Stimulated activated CD8-positive, alpha-beta memory T cell treated with anti-CD3 and anti-CD28 coated beads, Interleukin-15, amount 100 ng/mL, for 24 hours (primary cell): ENCODE measurements at places on chromosomes 12 and 14.
A peak's percentile ranks its signal among the peaks of the same experiment; 100 is the strongest.

- DNase-seq: no peak
Observed at GRCh38 chr12:93734784-93735183, 57.6 kb downstream of the CRADD start.

GRCh38 chr14:71728386-71728785 is 203.8 kb upstream of the RGS6 start:
- DNase-seq: no peak

GRCh38 chr14:36747411-36748184 is 85.9 kb downstream of the PAX9 start:
- DNase-seq: no peak

GRCh38 chr12:89206390-89206789 is 145.9 kb downstream of the DUSP6 start:
- no peak for DNase-seq

DNA sequence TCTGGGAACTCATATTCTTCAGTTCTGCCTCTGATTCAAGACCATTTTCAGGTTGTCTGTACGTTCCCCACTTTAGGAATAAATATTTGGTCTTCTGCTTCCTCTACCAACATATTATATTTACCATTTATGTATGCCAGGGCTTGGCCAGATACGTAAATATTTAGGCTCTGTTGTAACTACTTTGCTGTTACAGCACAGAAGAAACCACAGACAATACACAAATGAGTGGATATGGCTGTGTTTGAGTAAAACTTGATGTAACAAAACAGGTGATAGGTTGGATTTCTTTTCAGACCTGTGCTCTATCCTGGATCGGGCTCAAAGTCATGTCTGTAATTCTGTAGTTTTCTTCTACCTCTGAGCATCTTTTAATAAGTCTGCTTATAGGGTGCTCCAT is 37.5 kb downstream of the RAP1B start:
- DNase-seq: no peak

DNA sequence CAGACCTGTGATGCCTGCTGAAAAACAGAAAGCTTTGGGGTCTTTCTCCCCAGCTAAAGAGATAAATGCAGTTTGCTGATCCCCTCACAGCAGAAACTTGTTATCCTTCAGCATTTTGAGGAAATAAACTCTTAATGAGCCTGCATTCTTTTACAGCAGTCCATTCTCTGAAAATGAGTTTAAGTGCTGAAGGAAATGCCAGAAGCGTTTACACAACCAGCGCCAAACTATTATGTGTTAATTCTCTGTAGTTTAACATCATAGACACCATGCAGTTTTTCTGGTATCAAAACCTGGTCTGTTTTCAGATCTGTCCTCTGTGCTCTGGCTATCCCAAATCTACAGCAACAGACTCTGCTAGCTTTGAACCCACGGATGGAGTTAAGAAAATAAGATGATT is 291.3 kb downstream of the NPAS3 start:
- no peak for DNase-seq

GRCh38 chr12:56271031-56271430 is 4.3 kb downstream of the COQ10A start:
- no peak for DNase-seq

DNA sequence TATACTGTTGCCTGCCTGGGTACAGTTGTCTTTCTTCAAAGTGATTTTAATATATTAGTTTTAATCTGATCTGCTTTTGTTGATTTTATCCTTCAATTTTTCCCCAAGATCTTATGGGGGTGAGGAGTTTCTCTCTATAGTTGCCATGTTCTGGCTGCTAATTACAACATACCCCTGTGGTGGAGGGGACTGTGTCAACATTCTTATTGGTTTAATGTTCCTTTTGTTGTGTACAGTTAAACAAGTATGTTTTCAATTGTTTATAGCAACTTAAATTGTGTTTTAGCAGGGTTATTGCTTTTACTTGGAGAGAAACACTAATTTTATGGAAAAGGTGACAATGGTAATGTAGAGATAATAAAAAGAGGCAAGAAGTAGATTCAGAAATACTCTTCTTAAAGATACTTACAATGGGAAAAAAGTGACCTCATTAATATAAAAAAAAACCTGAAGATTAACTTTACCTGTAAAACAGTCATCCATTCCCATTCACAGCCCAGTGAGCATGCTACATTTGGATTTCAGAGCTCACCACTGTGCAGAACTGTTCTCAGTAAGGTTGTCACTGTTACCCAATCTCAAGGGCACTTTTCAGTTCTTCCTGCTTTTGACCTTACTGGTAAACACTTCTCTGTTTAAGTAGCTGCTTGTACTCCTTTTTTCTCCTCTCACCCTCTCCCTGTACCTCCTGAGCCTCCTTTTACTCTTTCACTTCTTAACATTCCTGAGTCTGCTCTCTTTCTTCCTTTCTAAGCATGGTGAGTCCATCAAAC is 8.1 kb upstream of the LRRK2 start:
- DNase-seq: no peak

GRCh38 chr14:60946773-60947172 is 34.1 kb downstream of the TRMT5 start:
- DNase-seq: no peak

DNA sequence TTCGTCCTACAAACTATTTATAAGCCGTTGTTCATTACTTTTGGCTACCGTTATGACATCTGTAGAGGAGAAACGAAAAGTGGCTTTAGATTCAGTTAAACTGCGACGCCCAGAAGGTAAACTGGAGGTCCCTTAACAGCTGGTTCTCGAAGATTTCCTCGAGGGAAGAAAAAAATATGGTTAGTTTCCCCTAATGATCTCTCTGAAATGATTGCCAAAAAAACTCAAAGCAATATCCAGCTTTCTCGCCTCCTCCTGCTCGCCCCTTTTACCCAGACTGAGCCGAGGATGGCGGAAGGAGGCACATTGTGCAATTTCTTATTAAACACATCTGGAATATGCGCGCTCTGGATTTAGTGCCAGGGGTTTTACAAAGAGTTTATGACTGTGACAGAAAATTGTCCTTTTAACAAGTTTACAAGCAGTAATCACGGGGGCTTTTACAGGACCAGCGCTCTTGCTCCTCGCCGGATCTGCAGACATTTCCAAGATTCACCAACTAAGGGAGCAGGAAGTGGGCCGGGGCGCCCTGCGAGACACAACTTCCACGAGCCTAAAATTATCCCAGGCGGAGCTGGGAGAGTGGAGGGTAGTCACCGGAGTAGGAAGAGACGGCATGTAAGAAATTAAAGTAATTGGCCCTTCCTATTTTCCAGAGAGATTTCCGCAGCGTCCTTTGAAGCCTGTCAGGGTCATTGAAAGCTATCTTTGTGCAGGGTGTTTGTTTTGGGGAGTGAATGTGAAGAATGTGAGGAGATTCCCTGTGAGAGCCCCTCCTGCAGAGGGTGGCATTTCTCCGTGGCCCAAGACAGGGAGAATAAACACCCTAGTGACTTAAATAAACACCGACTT is 5.6 kb downstream of the SIX1 start:
- no peak for DNase-seq

DNA sequence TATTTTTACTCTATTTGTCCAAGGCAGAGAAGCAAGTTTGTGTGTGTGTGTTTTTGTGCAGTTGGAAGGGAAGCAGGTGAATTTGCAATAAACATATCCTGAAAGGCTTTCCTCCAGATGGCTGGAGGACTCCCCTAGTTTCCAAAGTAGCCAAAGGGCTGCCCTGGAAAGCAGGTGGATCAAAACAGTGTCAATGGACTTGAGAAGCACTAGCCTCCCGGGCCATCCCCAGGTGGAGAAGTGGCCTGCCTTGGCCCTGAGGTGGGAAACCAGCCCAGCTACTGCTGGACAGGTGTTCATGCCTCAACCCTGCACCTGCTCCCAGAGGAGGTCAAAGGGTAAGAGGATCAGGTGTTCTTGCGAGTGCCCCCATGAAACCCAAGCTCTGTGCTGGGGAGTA is 1046.9 kb downstream of the VRK1 start:
- DNase-seq: no peak

GRCh38 chr12:4564818-4565217 is 2.8 kb downstream of the DYRK4 start:
- DNase-seq: no peak

GRCh38 chr12:132154941-132155770 is 10.9 kb downstream of the NOC4L start:
- no peak for DNase-seq

DNA sequence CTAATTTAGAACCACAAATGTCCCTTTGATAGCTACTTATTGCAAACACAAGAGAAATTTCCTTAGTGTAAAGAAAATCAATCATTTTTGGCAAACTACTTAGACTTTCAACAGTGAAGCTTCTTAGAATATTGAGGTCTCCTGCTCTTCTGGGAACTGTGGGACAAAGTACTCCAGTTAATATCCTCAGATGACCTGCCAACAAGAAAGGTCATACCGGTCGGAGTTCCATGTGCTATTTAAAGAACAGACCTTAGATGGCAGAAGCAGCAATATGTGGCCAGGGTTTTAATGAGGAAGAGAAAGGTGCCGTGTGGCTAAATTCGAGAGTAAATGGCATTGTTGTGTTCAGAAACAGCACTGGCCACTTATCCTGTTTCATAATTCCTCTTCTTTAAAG is 114.7 kb upstream of the AMIGO2 start:
- DNase-seq: no peak

- no peak for DNase-seq
Observed at GRCh38 chr14:61928300-61928699, 166.1 kb downstream of the SNAPC1 start.

GRCh38 chr12:14403293-14403692 is 37.8 kb downstream of the ATF7IP start:
- no peak for DNase-seq

DNA sequence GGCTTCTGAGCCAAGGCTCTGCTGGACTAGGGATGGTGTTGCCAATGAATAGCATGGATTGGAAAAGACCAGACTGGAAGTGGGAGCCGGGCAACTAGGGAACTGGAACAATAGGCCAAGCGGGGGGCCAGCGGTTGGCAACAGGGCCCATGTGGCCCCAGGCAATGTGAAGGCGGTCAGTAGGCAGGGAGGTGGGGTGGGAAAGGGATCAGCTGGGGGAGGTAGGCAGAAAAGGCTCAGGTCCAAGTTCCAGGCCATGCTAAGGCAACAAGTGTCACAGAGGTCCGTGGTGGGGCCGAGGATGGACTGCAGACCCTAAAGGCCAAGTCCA is 14.9 kb upstream of the MLXIP start:
- no peak for DNase-seq

GRCh38 chr14:90489916-90490719 is 93.3 kb downstream of the CALM1 start:
- DNase-seq: no peak

DNA sequence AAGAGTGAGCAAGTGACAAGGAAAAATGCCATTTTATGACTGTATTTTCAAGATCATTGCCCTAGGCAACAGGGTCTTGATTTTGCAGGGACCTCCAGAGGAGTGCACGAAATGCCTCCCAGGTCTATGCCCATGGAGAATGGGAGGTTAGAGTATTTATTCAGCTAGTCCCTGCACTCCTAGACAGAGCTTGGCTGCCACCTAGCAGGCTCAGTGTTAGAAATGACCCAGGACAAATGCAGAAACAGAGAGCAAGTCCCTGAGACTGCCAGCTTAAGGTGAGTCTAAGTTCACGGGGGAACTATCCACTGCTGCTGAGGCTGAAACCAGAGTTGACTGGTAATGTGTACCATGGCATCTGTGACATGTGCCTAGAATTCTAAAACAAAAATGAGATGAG is 506.4 kb downstream of the MED13L start:
- no peak for DNase-seq

- DNase-seq: no peak
Observed at GRCh38 chr14:28494196-28494595, 272.4 kb upstream of the FOXG1 start.

- no peak for DNase-seq
Observed at GRCh38 chr12:27343255-27344000, 10.8 kb downstream of the BMAL2 start.

DNA sequence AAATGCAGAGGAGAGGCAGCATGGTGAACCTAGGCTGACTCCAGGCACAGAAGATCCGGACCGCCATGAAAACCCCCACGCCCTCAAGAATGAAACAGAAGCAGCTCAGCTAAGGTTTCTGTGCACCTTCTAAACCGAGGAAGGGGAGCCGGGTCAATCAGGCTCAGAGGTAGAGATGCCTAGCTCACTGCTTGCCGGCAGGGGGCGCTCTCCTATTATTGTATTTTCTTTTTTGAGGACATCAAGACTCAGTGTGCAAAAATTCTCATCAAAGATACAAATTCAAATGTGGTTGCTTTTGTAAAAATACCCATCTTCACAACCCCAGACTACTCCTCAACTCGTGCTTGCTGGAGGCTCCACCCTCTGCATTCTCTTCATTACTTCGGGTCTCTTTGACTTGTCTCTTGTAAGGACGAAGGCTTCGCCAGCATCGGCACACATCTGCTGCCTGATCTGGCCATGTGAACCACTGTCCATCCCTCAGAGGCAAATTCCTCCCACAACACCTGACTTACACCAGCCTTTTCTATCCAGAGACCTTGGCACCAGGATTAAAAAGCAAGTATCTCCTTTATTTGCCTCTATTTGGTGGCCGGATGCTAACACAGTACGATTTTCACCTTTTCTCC is 33.4 kb upstream of the RNASE3 start:
- peak; percentile 65 for DNase-seq

GRCh38 chr12:123253641-123254459 is 17.8 kb downstream of the CDK2AP1 start:
- no peak for DNase-seq

DNA sequence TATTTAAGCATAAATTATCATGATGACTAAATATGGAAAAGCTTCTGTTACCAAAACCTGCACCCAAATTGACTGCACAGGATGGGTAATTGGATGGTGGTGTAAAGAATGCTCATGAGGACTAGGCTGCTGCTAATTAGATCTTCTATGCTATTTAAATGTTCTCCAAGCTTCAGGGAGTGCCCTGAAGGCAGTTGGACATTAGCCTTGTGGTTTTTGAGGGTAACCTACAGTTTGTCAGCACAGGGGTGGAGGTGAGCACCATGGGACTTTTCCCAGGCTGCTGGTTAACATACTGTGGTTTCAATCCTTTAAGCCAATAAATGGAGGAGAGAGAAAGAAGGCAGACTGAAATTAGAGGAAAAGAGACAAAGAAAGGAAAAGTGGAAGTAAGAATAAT is 145.0 kb downstream of the WIF1 start:
- no peak for DNase-seq

GRCh38 chr12:65651060-65651459 is 173.2 kb upstream of the HMGA2 start:
- no peak for DNase-seq

DNA sequence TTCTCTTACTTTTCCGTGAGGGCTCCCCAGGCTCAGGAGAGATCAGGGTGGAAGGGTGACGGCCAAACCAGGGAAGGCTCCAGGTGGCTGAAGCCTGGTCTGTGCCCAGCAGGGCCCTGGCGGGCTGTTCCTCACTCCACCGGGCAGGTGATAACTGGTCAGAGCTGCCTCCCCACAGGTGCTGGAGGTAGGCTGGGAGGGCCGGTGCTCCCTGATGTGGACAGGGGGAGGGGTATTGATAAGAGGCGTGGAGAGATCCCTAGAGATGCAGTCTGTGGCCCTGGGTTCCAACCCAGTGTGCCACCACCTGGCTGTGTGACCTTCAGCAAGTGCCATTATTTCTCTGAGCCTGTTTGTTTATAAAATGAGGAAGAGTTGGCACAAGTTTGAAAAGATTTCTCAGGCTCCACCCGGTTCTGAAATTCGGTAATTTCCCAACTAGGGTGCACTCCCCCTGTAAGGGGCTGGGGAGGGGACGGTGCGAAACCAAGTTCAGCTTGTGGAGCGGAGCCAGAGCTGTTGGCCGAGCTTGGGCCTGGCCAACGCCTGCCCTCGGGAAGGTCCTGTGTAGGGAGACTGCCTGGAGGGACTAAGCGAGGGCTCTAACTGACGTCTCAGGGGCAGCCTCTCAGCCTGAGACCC is 1.0 kb upstream of the NR4A1 start:
- no peak for DNase-seq
